ENCODE measurements at places on chromosomes 7 and 10.
A peak's percentile ranks its signal among the peaks of the same experiment; 100 is the strongest.

GRCh38 chr7:154546946-154547587 lies 455.9 kb downstream of the PAXIP1 start:
- DNase-seq, result no peak

- no peak for DNase-seq
These were observed 1355.5 kb upstream of the LRRTM3 start for GRCh38 chr10:65570143-65571010.

DNA sequence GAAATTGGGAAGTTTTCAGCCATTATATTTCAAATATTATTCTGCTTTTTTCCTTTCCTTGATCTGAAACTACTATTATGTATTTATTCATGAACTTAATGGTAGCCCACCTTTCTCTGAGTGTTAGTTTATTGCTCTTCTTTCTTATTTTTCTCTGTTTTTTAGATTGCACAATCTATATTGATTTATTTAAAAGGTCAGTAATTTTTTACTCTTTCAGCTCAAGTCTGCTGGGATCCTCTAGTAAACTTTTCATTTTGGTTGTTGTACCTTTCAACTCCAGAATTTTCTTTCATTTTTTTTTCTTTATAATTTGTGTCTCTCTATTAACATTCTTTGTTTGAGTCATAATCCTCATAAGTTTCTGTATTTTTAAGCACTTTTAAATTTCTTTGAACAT lies 529.4 kb upstream of the POT1 start:
- DNase-seq, result no peak

DNA sequence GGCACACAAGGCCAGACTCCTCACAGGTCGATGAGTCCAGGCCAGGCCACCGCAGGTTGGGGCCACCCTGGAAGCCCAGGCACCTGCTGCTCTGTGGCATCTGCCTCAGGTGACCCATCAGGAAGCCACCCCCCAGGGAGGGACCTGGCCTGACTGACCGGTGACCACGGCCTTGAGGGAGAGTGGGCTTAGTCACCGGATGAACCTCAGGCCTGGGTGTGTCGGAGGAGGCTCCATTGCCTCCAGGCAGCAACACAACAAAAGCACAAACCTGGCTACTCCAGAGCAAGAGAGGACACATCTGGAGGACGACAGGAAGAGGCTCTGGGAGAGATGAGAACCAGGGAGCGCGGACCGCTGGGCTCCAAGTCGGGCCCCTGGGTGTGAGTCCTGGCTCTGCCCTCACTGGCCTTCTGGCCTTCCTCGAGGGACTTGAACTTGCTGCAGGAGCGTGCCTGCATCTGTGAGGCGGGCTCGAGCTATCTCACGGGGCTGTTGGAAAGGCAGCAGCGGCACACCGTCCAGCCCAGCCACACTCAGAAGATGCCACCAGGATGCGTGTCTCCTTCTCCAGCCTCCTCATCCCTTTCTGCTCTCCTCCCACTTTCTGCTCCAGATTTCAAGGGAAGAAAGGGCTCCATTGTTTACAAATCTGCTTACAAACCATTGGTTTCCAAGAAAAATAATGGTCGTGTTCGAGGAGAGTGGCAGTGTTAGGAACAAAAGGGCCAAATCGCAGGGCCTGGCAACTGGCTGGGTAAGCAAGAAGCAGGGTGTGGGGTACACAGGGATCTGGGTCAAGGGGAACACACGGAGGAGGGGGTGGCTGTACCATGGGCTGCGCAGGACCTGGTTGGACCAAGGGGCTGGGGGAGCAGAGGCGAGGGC lies 152.9 kb downstream of the ADAM12 start:
- DNase-seq, result no peak

- DNase-seq, result no peak
These were observed 49.4 kb downstream of the PYROXD2 start for GRCh38 chr10:98365406-98366061.

GRCh38 chr10:62778125-62778524 lies 26.4 kb upstream of the ADO start:
- DNase-seq, result no peak

GRCh38 chr7:17030559-17030958 lies 148.8 kb upstream of the AGR3 start:
- DNase-seq, result no peak

DNA sequence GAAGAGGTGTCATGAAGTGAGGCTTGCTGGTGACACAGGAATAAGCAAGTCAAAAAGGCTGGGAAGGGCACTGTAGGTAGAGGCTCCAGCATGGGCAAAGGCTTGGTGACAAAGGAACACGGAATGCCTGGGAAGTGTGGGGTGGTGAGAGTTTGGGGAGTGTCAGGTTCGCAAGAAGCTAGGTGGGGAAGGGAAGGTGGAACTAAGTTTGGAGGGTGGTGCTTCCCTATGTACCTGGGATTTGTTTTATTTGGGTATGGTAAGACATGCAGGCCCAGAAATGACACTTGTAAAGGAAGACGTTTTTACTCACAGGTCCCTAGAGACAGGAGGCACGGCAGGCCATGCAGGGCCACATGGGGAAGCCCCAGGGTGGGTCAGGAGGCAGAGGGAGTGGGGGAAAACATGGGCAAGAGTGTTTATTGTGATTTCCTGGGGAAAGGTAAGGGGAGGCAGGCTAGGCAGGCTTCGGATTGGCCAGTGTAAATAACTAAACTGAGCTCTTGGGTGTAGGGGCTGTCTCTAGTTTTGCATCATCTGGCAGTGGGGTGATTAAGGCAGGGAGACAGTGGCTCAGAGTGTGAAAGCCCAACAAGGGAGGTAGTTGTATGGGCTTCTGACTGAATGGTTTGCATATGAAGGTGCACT lies 52.1 kb downstream of the SH2D4B start:
- no peak for DNase-seq

DNA sequence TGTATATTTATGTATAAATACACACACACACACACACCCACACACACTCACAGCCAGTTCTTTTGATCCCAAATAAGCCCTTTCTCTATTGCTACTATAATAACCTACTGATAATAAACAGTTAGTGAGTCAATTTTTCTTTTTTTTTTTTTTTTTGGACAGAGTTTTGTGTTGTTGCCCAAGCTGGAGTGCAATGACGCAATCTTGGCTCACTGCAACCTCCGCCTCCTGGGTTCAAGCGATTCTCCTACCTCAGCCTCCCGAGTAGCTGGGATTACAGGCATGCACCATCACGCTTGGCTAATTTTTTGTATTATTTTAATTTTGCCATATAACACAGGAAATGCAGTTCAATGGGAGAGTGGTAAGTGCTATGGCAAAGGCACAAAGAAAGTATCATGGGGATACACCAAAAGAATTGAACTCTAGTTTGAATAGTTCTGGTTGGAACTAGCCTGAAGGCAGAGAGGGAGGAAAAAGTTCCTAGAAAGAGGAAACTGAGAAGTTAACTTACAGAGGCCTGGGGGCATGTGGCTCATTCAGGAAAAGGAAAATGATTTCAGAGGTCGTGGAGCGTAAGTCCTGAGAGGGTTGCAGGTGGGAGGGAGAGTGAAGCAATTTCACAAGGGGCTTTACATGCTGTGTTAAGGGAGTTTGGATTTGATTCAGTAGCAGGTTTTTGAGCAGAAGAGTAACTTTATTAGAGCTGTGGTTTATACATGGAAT lies 44.4 kb upstream of the JCAD start:
- no peak for DNase-seq

- DNase-seq, result no peak
These were observed 159.9 kb upstream of the SLC25A13 start for GRCh38 chr7:96481796-96482195.

- no peak for DNase-seq
These were observed 42.9 kb upstream of the HSPA12A start for GRCh38 chr10:116785282-116785681.

- DNase-seq, result no peak
These were observed 4.3 kb upstream of the CXCL12 start for GRCh38 chr10:44389150-44389549.

DNA sequence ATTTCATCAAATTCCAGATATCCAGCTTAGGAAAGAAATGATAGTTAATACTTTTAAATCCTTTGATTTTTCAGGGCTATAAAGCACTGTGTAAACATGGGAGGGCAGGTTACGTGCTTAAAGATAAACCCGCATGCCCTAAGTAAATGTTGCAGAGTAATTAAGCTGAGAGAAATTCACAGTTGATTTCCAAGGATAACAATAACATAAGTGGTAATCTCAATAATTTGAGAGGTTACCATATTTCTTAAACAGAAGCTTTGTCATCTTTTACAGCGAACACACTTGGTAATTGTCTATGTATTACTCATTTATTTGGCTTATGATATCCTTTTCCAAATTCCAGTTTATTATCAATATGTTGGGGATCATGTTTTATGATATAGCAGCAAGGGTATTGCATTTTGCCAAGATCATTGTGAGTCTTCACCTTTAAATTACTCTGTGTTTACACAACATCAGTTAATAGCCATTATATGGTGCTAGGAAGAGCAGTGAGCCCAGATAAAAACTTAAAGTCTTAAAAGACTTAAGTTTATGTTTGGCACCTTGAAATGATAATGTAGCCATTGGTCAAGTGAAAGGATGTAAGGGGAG lies 15.4 kb downstream of the MGAM start:
- DNase-seq, result no peak

DNA sequence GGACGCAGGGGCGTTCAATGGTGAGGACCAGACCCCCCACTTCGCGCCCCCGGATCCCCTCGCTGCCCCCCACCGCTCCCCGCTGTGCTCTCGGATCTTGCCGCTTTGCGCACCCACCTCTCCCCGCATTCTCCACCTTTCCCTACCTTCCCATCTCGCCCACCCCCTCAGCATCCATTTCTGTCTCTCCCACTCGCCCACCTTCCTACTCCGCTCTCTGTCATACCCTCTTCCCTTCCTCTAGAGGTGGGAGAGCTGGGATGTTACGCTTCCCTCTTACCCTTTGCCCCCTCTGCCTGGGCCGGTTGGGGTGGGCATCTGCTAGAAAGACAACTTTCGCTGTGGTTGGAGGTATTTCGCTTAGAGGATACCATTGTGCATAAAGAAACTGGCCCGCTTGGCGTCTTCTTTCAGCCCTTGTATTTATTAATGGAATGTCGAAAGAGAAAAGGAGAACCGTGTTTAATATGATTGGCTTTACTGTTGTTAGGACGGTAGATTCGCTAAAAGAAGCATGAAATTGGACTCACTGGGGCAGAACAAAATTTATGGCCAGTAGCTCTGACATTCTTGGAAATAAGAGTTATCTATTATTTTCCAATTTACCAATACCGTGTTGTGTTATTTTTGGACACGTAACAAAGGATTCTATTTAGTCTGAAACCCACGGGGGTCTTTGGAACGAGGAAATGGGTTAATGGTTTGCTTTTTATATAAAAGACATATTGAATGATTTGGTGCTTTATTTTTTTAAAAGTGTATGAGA lies 873 bp downstream of the PRKAR2B start:
- DNase-seq, result no peak

DNA sequence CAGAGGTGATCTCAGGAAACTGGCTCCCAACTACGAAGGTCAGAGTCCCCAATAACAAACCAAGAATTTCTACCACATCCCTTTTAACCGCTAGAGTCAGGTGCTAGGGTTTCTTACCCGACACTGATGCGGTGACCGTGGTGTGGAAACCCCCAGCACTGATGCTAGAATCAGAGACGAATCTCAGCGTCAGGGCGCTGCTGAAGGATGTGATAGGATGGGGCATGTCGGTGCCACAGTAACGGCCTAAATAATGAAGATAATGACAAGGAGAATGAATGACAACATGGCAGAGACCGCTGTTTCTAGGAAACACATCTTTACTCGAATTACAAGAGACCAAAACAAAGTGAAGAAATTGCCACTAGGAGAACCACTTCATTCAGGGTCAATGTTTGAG lies 131.1 kb upstream of the RSU1 start:
- DNase-seq, result no peak

GRCh38 chr7:157337316-157338149 lies 729 bp downstream of the DNAJB6 start:
- peak; percentile 11 for DNase-seq

DNA sequence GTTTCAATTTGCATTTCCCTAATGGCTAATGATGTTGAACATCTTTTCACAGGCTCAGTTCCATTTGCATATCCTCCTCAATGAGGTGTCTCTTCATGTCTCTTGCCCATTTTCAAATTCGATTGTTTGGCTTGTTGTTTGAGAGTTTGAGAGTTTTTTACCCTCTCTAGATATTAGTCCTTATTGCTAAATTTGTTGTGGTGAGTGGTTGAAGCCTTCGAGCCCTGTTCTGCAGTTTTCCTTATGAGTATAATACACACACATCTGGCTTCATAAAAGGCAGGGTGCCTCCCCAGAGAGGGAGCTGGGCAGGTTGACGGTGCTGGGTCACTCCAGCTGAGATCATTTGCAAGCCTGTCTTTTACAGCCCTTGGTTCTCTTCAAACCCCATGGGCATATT lies 65.1 kb downstream of the RGS10 start:
- no peak for DNase-seq

GRCh38 chr10:102729029-102730026 lies 14.4 kb upstream of the WBP1L start:
- no peak for DNase-seq

DNA sequence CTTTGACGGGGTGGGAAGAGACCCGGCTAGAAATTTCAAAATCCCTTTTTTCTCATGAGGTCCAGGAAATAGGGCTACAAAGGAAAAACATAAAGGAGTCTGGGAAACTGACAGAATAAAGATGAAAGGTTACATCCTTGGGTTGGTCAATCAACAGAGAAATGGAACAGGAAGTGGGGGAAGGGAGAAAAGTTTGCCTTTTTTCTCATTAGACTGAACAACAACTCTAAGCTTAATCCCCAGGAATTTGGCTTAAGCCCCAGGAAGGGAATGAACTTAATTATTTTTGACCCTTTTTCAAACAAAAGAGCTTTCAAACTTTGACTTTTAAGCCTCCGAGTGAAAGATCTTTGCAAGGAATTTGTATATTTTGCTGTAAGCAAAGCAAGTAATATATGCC lies 32.7 kb downstream of the LGI1 start:
- DNase-seq, result no peak

DNA sequence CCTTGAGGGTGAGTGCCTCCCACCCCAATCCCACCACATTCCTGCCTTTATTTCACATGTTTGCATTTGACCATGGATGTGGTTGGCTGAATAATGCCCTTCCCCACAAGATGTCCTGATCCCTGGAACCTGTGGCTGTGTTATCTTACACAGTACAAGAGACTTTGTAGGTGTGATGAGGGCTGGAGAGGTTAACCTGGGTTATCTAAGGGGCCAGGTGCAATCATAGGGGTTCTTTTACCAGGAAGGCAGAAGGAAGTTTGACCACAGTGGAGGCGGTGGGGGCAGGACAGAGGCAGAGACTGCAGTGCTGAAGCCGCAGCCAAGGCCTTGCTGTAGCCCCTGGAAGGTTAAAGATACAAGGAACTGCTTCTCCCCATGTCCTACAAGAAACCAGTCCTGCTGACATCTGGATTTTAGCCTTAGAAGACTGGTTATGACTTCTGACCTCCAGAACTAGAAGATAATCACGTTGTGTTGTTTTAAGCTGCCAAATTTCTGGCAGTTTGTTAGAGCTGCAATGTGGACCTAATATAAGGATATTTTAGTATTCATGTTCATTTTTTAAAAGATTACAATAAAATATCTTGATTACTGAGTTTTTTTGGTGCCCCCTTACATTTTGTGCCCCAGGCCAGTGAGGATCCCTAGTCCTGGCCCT lies 136.6 kb downstream of the ARHGAP22 start:
- DNase-seq, result no peak

DNA sequence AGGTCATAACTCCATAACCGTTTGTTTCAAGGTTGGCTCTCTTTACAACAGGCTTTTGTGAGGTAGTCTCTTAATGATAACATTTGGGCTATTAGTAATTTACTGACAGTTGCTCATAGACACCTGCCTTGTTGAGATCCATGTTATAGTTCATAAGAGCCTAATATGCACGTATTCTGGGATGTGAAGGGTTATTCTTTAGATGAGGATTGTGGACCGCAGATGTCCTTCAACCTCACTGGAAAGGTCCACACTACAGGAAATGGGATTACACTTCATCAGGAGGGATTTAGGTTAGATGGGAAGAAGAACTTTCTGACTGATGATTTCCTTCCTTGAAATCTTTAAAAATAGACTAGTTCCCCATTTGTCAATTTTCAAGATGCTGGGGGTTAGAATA lies 62.8 kb downstream of the SAMD9 start:
- no peak for DNase-seq
